CD4-positive, alpha-beta T cell treated with Interleukin-17A for 1 hour (primary cell): ENCODE measurements at places on chromosomes 1 and 21.

- no peak for DNase-seq
These were observed 59.9 kb downstream of the SPSB1 start for GRCh38 chr1:9352377-9353134.

- DNase-seq: no peak
These were observed 27.5 kb upstream of the RSPO1 start for GRCh38 chr1:37662031-37662755.

GRCh38 chr21:14376854-14377253 is 6.1 kb downstream of the HSPA13 start:
- DNase-seq: no peak

GRCh38 chr1:86200901-86201300 is 44.3 kb upstream of the COL24A1 start:
- DNase-seq: no peak

- DNase-seq: peak; percentile 63
These were observed 5.4 kb downstream of the FOXO6 start for GRCh38 chr1:41366455-41367287.

DNA sequence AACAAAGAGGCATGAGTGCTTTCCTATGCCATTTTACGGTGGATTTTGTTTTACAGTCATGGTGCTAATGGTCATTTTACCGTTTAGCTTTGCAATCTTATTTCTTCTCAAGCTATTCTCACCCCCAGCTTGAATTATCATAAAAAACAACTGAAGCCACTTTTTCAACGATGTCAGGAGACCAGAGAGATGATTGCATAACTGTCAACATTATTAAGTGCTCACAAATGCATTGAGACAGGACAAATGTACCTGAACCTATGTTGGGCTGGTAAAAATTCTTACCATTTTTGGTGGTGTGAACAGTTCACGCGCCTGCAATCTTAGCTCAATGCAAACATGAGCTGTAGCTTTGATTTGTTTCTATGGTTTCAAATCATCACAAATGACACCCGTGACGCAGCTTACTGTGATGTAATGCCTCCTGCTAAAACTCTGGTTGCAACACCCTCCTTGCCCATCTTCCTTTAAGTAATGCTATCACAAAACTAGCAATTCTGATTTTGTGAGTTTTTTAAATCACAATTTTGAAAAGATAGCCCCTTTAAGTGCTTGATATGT is 104.4 kb downstream of the UCHL5 start:
- peak; percentile 6 for DNase-seq

- DNase-seq: peak; percentile 73
These were observed 16.7 kb downstream of the SPATA21 start for GRCh38 chr1:16420424-16421118.

DNA sequence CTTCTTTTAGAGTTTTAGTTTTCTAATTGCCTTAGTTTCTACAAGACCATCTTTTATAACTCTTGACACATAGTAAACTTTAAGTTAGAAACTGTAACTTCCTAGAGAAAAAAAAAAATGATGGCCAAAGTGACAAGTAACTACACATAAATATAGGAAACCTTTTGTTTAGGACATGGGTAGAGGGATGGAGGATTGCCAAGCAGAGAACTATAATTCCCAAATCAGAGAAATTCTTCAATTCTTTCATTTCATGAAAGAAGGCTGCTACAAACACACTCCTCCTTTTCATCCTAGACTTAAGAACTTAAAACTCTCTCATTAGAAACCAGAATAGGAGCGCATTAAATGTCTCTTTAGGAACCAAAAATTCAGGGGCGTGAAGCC is 125.0 kb downstream of the PTPN14 start:
- DNase-seq: no peak

DNA sequence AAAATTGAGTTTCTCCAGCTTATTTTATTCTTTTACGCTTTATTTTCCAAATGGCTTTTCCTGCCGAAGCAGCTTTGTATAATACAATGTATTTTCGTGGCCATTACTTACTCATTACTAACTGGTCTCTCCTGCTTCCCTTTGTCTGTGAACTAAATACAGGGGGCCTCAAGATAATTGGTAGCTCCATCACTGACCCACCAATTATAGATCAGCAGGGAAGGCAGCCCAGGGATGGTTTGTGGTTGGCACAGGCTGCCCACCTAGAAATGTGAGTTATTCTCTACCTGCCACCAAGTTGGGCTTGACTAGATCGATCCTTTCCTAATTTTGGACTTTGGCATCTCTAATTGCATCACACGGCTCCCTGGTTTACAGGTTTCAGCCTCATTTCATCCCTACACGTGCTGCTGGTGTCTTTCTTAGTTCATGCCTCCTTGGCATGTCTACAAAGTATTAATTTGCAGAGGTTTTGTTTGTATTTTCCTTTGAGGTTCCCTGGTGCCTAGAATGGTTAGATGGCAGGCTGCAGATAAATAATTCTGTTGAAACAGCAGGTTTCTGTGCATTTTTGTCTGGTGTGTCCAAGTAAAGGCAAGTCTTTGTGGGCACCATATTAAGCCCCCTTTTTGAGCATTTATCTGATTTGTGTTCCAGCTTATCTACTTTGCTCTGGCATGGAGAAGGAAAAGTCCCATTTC is 35.2 kb downstream of the PEX14 start:
- no peak for DNase-seq

- DNase-seq: peak; percentile 40
These were observed 2.2 kb downstream of the ELOA start for GRCh38 chr1:23745515-23745914.

DNA sequence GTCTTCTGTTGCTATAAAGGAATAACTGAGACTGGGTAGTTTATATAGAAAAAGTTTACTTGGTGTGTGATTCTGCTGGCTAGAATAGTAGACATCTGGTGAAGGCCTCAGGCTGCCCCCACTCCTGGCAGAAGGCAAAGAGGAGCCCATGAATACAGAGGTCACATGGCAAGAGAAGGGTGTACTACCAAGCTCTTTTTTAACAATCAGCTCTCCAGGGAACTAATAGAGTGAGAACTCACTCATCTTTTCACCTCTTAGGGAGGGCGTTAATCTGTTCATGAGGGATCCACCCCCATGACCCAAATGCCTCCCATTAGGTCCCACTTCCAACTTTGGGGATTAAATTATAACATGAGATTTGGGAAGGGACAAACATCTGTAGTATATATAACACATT is 9.3 kb downstream of the DTL start:
- no peak for DNase-seq

GRCh38 chr1:112698366-112699310 is 8.3 kb downstream of the RHOC start:
- DNase-seq: no peak

- no peak for DNase-seq
These were observed 147.8 kb upstream of the CD34 start for GRCh38 chr1:208058756-208059155.

DNA sequence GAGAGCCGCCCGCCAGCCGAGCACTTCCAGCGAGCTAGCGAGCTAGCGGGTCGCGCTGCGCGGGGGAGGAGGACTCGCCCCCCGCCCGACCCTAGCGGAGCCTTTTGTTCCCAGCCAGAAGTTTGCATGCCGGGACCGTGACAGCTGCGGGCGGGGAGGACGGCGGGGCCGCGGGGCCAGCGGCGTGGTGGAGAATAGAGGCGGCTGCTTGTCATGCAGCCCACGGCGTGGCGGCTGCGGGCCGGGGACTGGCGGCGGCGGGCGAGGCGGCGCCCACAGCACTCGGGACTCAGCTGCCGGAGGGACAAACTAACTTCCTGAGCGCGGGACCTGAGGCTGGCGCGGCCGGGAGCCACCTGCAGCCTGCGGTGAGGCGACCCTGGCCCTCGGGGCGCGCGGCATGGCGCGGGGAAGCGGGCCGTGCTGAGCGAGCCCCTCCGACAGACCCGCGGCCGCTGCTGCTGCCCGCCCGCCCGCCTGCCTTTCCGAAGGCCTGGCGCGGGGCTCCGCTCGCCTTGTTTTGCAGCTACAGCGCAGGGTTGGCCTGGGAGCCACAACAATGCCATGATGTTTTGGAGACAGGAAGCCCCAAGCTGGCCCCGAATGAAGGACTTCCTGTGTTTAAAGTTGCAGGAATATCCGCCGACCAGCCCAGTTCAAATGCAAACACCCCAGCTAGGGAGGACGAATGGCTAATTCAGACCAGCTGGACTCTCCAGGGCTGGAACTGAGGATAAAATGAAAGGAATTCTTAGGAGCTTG is 82.2 kb upstream of the BMP8A start:
- peak; percentile 8 for DNase-seq

- DNase-seq: no peak
These were observed 21.0 kb downstream of the RYR2 start for GRCh38 chr1:237062976-237063375.
